ENCODE measurements at places on chromosomes 2 and 18.
A peak's percentile ranks its signal among the peaks of the same experiment; 100 is the strongest.

- no peak for DNase-seq
Observed at GRCh38 chr18:10080372-10080771, 166.6 kb downstream of the VAPA start.

- no peak for DNase-seq
Observed at GRCh38 chr2:18284331-18284730, 276.1 kb downstream of the RDH14 start.

GRCh38 chr2:205646680-205647079 is 35.6 kb upstream of the NRP2 start:
- peak; percentile 47 for DNase-seq

DNA sequence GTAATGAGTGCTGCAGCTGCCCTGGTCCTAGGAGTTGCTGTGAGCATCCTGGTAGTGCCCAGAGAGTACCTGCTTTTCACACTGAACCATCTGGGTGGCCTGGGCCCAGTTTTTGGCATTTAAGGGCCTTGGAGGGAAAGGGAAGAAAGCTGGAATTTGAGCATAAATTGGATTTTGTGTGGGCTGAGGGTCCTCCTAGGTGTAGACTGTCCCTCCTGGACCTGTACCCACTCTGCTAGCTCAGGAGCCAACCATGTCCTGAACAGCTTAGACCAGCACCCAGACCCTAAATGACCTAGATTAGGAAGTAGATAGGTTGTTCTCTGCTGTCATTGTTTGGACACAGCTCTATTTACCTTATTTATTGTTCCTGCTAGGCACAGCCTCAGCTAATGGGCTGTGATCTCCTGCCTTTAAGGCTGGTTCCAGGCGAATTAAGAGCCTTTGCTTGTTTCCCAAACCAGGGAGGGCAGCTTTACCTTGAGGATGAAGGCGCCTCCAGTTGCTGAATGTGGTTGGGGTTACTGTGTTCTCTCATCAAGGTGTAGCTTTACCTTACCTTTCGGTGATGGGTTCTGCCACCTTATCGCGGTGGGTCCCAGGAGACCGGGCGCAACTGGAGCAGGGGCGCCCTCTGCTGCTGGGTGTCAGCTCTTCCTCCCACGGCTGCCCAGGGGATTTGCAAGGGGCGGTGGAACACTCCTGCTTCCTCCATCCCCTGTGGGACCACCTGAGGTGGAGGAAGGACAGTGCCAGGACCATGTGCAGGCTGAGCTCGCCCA is 34.4 kb downstream of the ITGA6 start:
- DNase-seq, result peak; percentile 81

DNA sequence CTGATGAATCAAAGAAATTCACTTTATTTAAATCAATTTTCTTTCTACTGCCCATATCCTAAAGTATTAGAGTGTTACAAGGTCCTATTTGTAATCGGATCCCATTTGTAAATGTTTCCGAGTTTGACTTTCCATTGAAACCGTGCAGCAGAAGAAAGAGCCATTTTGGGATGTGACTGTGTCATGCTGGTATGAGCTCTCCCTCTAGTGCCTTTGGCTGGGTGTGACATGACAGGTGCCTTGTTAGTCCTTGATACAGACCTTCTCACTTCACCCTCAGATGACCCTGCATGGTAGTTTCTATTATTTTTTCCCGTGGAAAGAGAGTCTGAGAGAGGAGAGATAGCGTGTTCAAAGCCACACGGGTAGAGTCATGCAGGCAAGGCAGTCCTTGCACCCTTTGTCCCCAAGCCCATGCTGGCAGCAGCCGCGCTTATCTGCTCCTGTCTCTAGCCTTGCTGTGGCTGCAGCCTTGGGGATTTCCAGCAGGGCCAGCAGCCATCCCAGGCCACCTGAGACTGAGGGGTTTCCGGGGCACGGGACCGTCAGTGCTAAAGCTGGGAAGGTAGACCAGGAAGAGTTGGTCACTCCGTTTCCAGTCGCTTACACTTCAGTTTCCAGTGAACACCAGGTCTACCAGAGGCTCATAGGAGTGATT is 21.4 kb downstream of the CHMP1B start:
- peak; percentile 47 for DNase-seq

DNA sequence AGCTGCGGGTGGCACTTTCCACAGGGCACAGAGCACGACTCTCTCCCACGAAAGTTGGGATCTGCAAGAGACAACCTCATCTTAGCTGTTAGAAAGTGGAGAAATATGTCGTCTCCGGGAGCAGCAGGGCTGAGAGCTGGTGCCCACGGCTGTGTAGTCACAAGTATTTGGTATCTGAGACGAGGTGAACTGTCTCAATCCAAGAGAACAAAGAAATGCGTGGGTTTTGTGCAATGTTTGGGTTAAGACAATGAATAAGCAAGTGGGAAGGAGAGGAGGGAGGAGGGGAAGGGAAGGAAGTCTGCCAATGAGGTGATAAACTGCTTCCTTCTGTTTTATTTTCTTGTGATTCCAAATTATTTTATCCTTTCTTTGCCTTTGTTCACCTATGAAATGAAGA is 18.0 kb downstream of the DYTN start:
- peak; percentile 42 for DNase-seq

GRCh38 chr2:240179186-240179815 is 38.8 kb upstream of the OTOS start:
- DNase-seq, result no peak

- peak; percentile 52 for DNase-seq
Observed at GRCh38 chr2:9764153-9764778, 79.0 kb upstream of the TAF1B start.

DNA sequence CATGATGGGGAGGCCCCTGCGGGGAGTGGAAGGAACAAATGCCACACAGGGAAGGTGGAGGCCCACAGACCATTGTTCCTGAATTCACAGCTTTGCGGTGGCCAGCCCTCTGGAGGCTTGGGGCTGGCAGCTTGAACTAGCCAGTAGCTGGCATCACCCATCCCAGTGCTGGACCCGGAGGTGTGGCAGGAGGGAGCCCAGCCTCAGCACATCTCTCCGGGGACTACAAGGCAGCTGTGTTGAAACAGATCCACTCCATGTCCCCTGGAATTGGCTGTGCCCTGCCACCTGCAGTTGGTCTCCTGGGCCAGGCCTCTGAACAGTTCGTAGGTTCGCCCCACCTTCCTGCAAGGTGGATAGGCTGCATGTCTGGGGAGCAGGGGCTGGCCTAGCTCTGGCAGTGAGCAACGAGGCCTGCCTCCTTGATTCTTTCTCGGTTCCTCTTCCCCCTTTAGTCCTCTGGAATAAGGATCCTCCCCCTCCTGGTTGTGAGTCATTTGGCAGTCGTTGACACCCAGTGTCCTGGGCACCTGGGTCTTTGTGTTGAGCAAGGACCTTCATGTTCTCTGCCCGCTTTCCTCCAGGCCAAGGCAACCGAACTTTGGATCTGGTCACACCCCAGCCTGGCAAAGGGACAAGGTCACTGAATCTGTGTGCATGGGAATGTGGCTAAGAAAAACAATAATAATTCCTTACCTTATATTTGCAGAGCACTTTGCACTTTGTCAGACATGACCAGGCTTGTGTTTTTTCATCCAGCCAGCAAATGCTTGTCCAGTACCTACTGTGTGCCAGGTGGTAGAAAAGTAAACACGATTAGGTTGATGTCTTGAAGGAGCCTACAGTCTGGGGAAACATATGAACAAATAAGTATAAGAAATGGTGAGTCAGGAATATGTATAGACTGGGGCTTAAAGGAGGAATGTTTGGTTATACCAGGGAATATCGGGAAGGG is 55.0 kb upstream of the MCFD2 start:
- peak; percentile 84 for DNase-seq

DNA sequence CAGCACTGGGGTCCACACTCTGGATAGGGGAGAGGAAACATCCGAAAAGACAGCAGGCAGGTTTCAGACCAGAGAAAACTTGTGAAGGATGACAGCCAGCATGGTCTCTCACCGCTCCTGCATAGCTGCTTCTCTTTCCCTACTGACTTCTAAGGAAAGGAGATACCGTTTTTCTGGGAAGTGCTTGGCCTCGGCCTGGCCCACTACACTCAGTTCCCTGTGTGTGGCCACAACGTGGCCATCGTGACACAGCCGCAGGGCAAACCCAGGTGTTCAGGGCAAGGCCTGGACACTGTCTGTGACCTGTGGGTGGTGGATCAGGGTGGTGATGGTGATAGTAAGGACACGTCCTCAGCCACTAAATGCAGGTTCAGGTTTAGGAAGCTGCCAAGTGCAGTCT is 34.2 kb upstream of the ACAA2 start:
- no peak for DNase-seq

- peak; percentile 87 for DNase-seq
Observed at GRCh38 chr2:28390241-28390745, 2.4 kb upstream of the FOSL2 start.

DNA sequence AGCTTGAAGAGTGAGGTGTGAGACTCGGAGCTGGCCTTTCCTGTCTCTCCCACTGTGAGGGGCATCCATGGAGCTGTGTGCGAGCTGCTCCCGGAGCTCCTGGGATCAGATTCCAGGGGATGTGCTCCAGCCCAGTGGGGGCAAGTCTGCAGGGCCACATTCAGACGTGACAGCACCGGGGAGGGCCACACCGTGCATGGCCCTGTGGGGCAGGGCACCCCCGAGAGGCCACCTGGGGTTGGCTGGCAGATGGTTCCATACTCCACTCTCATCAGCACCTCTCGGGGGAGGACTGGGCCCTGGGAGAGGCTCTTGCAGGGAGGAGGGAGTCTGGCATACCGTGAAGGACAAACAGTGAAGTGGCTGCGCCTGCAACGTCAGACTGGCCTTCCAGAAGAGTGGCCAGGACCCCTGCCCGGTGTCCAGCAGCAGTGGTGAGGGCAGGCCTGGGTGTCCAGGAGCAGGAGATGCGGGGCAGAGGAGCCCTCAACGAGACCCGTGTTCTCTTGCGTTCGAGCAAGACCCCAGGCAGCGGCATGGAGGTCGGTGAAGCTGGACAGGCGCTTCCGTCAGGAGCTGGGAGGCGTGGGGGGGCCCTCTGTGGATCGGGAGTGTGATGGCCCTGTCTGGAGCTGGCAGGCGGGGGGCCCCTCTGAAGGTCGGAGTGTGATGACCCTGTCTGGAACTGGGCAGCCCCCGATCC is 84.3 kb downstream of the ASB1 start:
- DNase-seq, result no peak

Measured in suppressor macrophage treated with lipopolysaccharide for 1 hour (primary cell).